Activated T-helper 17 cell treated with anti-CD3 and anti-CD28 coated beads, Interleukin-2, amount 50 U/mL, for 72 hours (primary cell): ENCODE measurements at places on chromosomes 12 and 14. TPM values are rescaled to one million over a fixed set of nuclear protein-coding genes. Genes with fewer than 3 reads are reported as not detected.

DNA sequence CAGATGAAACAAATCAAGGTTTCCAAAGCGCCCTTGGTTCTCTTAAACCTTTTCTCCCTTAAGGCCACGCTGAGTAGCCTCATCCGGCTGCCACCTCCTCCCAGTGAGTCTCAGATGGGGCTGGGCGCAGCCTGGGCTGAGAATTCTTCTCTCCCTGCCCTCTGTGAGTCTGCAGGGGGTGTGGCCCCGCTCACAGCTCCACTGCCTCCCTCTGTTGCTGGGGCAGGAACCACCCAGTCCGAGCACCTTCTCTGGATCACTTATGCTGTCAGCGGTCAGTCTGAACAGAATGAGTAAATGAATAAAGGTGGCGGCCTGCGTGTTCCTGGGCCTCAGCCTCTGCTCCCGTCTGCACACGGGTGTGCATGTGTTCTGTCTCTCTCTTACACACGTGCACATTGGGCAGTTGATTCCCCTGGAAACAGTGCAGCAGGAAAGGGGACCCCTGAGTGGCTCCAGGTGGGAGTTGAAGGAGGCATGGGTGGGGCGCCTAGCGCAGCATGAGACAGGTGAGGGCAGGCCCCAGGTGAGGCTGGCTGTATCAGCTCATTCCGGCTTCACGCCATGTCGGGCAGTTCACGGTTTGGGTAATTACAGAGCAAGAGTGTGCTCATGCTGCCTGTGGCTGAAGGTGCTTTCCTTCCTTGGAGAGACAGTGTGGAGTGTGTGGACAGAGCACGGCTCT, 4.3 kb downstream of the PAPLN start:
- no peak for ATAC-seq

DNA sequence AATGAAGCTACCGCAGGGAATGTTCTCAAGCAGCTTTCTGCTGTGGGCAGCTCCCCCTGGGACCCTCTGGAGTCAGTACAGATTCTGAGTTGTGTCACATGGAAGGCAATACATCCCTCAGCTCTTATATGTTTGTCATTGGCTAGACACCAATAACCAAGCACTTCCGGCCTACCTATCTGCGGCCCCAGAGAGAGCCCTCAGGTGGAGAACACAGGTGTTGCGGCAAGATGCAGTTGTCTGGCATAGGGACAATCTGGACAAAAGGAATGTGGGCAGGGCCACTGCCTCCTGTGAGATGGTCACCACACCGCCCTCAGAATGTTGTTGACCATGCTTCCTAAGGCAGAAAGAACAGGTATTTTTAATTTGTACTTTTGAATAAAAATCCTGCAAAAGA, 118.7 kb downstream of the BRMS1L start:
- no peak for ATAC-seq

DNA sequence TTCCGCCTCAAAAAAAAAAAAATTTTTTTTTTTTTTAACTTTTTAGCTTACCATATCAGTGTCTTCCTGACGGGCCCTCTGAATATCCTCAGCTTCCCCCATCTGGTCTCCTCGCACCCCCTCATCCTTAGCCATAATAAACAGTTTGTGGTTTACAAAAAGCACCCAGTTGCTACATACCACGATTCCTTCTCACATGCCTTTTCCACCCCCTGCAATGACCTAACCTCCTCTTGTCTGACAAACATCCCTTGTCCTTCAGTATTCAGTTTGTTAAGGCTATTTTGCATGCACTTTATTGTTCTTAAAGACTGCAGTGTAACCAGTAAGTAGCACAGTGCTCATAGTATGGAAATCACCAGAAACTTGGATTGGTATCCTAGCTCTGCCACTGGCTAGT, 88.5 kb downstream of the PPM1H start:
- ATAC-seq = no peak

The OAS1 gene
- total RNA-seq = 20.9 TPM

The KRT75 gene
- total RNA-seq = not detected
